ENCODE measurements at places on chromosomes 2 and 18.

GRCh38 chr2:184006998-184007397, 591.3 kb upstream of the ZNF804A start:
- no peak for DNase-seq

GRCh38 chr18:74063023-74063422, 84.6 kb downstream of the FBXO15 start:
- no peak for DNase-seq

DNA sequence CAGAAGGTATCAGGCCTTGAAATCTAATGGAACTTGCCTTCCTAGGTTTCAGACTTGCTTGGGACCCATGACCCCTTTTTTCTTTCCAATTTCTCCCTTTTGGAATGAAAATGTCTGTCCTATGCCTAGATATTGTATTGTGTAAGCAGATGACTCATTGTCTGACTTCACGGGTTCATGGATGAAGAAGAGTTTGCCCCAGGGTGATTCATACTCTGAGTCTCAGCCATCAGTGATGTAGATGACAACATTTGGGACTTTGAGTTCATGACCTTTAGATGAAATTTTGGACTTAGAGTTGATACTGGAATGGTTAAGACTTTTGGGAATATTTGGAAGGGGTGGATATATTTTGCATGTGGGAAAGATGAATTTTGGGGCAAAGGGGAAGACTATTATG, 11.2 kb upstream of the SCYGR5 start:
- peak; percentile 54 for DNase-seq

- DNase-seq, result no peak
Observed at GRCh38 chr2:46118656-46119371, 178.4 kb upstream of the EPAS1 start.

- DNase-seq, result no peak
Observed at GRCh38 chr2:144567745-144568144, 47.8 kb upstream of the ZEB2 start.

DNA sequence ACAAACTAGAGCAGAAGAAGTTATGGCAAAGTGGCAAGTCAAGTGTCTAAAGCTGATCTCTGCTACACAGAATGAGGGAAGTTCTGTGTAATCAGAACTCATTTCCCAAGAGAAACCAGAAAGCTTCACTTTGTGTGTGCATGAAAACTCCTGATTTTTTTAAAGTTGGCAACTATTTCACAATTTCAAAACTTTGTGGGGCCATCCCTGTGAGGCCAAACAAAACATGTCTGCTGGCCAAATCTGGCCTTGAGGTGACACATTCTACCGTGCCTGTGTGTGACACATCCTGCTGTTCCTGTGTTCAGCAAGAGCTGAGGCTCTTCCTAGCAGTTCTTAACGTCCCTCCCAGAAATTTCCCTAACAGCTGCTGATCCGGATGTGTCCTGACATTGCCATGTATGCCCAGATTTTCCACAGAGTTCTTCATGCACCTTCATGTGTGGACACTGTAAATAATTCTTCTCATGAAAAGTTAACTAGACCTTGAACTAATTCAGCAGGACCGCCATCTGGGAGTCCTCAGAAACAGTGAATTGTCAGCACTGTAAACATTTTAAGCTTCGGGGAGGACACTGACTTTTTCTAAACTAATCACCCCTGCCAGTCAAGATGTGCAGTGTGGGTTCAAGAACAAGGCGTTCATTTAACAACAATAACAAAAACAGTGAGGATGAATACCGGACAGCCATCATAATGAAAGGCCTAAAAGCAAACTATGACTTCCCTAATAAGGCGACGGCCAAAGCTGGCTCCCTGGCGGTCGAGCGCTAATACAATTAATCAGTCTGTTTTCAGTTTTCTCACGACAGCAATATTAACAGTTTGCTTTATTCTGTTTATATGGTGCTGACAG, 99.0 kb downstream of the PLEKHM3 start:
- DNase-seq, result no peak

DNA sequence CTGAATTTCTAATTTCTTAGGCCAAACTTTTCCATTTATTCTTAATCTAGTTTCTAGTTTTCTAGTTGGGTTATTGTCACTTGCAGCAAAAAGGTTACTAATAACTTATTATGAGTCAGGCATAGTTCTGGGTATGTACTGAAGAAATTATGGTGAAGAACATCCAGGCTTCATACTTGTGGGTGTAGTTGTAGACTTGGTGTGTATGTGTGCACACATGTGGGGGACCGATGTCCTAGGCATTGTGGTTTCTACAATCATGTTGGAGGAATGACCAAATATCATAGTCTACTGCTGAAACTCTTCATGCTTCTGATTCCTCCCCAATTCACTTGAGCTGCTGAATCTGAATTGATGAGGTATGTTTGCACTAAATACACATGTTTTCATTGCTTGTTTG, 141.2 kb downstream of the PMAIP1 start:
- no peak for DNase-seq

- no peak for DNase-seq
Observed at GRCh38 chr2:15448250-15448839, 112.8 kb downstream of the NBAS start.

- no peak for DNase-seq
Observed at GRCh38 chr2:42025151-42025582, 22.7 kb upstream of the PKDCC start.

DNA sequence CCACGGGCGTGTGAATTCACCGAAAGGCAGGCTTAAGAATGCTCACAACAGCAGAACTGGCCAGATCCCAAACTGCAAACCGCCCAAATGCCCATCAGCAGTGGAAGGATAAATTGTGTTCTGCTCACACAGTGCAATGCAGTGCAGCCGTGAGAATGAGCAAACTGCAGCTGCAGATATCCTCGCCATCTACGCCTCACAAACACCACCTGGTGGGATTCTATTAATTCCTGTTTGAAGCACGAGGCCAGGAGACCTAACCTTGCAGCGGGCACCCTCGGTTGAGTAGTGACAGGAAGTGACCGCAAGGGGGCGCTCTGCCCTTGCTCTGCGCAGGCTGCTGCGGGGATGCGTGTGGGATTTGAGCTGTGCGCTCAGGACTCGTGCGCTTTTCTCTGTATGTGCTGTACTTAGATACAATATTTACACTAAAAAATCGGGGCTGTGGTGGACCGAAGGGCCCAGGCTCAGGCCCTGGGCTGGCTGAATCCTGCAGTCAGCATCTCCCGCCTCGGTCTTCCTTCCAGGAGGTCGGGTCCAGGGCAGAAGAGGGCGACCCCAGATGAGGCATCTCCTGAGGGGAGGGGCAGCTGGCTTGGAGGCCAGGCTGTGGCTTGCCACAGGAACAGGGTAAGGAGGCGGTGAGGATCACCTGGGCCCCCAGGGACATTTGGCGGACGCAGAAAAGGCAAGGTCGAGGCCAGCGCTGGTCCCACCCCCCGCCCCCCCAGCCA, 19.8 kb upstream of the PDIA6 start:
- DNase-seq, result peak; percentile 15

- no peak for DNase-seq
Observed at GRCh38 chr2:99794414-99794813, 304.6 kb upstream of the REV1 start.

GRCh38 chr2:218023636-218024035, 20.8 kb upstream of the TNS1 start:
- DNase-seq, result no peak

- DNase-seq, result no peak
Observed at GRCh38 chr2:202375033-202375608, 1.0 kb upstream of the BMPR2 start.

DNA sequence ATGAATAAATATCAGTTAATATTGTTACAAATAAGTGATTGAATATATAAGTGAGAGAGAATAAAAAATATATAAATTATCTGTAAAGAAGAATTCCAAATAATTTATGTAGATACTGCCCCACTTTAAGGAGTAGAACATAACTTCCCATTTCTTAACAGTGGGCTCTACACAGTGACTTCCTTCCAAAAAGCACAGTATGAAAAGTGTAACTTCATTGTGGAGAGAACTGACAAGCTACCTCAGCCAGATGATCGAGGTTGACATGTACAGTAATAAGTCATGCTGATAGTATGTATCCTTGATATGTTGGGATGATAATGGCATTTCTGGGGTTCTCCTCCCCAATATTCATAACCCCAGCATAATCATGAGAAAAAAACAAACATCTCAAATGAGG, 191.9 kb upstream of the FN1 start:
- no peak for DNase-seq

DNA sequence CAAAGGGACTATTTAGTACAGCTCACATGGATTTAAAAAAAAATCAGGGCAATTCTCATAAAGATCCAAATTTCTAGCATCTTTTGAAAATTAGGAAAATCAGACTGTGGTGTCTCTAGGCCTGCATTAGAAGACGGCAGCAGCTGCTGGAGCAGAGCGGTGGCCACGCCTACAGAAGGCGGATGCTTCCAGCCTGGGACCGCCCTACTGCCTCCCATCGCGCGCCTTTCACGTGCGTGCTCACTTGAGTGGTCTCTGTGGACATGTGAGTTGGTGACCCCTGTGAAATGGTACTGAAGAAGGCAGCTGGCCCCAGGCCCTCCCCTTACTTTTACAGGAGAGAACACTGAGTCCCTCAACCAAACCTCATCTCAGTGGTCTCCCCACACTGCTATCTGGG, 15.2 kb upstream of the ZFP36L2 start:
- DNase-seq, result no peak

DNA sequence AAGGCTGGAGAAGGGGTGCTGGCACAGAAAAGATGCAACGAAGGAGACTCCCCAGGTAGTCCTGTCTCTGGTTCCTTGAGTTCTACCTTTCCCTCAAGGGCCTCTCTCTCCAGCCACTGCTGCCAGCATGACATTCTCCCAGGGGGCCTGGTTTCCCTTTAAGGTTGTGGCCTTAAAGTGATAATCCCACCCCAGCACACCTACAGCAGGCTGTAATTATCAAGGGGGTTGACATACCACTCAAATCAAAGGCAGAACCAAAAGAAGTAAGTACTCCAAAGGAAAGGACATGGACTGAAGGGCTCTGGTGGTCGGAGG, 127.4 kb upstream of the MSH6 start:
- DNase-seq, result no peak

All from keratinocyte (primary cell).